ENCODE measurements at places on chromosomes 16 and 17.

- no peak for DNase-seq
These were observed 58.9 kb downstream of the NDEL1 start for GRCh38 chr17:8494506-8495111.

GRCh38 chr17:373613-374230 is 21.1 kb upstream of the RPH3AL start:
- no peak for DNase-seq

GRCh38 chr17:12592941-12593340 is 72.7 kb upstream of the MYOCD start:
- DNase-seq: no peak

DNA sequence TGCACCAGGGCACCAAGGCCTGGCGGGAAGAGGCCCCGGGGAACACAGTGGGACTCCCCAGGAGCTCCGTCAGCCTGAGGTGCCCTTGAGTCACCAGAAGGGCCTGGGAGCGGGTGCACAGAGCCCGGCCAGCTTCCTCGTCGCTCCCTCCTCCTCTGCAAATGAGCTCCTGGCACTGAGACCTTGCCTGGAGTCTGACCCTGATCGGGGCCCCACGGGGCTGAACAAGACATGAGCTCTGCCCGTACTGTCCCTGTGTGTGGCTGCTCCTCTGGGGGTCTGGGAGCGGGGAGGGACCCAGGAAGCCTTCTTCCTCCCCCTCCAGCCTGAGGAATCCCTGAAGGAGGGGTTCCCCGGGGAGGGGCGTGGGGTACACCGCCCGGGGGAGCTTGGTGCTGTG is 36.4 kb upstream of the SSTR5 start:
- no peak for DNase-seq

DNA sequence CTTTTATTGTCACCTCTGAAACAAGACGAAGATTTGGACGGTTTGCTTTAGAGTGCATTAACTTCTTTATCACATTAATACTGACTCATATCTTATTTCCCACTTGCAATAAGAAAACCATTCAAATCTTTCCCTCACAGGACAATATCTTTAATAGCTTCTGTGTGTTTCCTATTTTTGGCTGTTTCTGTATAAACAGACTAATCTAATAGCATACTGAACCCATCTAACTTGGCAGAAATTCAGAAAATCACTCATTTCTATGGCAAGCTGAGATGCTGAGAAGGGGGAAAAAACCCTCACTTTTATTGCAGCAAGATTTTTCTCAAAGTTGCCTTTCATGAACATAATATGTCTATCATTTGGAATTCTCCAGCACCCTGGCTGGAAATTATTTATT is 524.9 kb downstream of the WWOX start:
- DNase-seq: no peak

- no peak for DNase-seq
These were observed 391.6 kb downstream of the CDH11 start for GRCh38 chr16:64730261-64730660.

GRCh38 chr17:39271546-39271945 is 45.8 kb upstream of the STAC2 start:
- DNase-seq: peak; percentile 9

DNA sequence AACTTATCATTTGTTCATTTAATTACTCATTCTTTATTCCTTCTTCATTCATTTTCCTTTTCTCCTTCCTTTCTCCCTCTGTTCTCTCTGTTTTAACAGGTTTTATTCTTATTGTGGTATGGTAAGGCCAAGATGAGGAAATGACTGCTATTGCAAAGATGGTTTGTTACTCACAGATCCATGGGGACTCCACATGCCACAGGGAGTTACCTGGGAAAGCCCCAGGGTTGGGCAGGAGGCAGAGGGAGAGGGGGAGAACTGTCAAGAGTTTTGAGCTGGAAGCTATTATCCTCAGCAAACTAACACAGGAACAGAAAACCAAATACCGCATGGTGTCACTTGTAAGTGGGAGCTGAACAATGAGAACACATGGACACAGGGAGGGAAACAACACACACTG is 453.3 kb downstream of the WWOX start:
- DNase-seq: no peak

GRCh38 chr17:76547183-76547641 is 7.4 kb downstream of the PRCD start:
- no peak for DNase-seq

GRCh38 chr17:82287868-82288801 is 14.6 kb upstream of the CSNK1D start:
- no peak for DNase-seq

GRCh38 chr17:8609910-8610309 is 20.6 kb downstream of the MYH10 start:
- no peak for DNase-seq

DNA sequence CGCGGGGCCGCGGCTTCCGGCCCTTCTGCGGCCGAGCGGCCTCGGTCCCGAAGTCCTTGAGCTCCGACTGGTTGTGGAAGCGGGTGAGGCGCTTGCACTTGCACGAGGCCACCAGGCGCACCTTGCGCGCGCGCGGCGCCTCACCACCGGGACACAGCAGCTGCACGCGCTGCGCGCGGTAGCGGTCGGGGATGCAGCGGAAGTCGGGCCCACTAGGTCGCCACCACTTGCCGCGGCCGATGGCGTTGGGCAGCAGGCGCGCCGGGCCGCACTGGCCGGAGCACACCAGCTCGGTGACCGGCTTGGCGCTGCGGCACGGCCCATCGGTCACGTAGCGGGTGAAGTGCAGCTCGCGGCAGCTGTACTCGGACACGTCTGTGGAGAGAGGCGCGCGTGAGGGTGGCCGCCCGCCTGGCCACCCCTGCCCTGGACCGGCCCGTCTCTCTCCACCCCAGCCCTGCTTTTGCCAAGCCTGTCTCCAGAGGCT is 3.2 kb downstream of the SOST start:
- no peak for DNase-seq

DNA sequence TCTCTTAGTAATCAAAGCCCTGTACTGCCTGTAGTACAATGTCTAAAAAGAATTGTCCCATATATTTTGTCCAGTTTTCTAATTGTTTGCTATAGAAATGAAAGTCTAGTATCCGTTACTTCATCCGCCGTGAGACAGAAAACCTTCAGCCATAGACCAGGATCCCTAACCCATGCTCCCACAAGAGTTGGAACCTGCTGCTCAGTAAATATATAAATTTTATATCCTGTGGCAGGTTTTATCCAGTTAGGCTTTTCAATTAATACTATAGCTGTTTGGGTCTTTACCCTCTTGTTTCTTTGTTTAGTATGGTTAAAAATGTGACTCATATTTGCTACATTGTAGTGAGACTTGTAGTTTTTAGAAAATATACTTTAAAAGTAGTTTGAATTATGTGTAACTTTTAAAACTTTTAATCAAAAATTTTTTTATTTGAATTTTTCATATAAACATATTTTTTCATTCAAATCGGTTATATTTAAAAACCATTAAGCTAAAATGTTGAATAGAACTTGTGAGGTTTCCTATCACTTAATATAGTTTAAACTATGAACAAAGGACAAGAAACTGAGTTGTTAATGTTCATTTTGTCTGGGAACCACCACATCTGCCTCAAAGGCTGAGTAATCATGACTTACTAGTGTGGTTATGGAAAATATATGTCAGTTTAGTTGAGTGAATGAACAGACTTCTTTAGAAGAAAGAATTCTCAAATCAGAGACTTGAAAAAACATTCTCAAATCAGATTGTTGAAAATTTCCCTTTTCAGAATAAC is 54.8 kb downstream of the VMP1 start:
- DNase-seq: no peak

GRCh38 chr17:13600475-13601321 is 1.0 kb downstream of the HS3ST3A1 start:
- no peak for DNase-seq

GRCh38 chr16:62676306-62676705 is 640.1 kb upstream of the CDH8 start:
- no peak for DNase-seq

DNA sequence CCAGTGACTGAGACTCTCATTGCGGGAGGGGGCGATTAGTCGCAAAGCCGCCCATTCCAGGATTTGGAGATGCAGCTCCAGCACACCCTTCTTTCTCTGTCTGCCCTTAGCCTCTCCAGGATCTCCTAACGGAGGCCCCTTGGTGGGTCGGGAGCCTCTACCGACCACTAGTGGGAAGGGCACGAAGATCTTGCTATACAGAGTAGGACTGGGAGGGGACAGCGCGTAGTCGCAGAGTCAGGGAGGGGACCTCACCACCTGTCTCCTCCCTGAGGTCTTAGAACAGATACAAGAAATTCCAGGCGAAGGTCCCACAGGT is 588 bp upstream of the SMTNL2 start:
- DNase-seq: no peak

- DNase-seq: no peak
These were observed 251.7 kb upstream of the CACNG5 start for GRCh38 chr17:66583112-66583748.

DNA sequence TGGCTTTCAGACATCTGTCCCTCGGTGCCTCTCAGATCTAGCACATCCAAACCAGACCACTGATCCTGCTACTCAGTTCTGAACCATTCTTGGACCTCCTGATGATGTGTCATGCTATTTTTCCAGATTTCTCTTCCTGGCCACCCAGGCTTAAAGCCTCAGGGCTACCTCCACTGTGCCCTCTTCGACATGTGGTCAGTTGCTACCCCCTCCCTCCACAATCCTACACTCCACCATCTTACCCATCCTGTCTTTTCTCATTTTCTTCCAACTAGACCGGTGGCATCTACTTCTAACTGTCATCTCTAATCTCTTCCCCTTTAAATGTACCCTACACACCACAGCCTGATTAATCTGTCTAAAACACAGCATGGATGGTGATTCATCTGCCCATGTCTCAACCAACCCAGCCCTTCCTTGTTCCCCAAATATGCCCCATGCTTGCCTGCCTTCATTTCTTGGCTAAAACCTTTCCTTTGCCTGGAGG is 478.6 kb downstream of the SLC39A11 start:
- no peak for DNase-seq

GRCh38 chr17:61645920-61646319 is 54.9 kb upstream of the NACA2 start:
- no peak for DNase-seq

- no peak for DNase-seq
These were observed 2.1 kb downstream of the KRT10 start for GRCh38 chr17:40820228-40820838.

DNA sequence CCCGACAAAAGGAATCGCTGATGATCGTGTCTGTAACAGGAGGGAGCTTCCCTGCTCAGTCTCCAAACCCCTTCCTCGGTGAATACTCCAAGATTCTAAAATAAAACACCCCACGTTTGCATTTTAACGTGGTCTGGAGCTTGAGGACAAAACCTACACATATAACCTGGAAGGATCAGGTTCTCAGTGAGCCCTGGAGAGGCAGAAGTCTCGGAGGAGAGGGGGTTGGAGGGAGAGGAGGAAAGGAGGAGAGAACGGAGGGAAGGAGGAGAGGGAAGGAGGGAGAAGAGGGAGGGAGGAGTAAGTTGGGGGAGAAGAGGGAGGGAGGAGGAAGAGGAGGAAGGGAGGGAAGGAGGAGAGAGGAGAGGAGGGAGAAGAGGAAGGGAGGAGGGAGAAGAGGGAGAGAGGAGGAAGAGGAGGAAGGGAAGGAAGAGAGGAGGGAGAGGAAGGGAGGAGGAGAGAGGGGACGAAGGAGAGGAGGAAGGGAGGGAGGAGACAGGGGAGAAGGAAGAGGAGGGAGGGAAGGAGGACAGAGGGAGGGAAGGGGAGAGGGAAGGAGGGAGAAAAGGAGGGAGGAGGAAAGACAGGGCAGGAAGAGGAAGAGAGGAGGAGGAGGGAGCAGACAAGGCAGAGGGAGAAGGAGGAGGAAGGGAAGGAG is 27.4 kb upstream of the GINS2 start:
- no peak for DNase-seq

DNA sequence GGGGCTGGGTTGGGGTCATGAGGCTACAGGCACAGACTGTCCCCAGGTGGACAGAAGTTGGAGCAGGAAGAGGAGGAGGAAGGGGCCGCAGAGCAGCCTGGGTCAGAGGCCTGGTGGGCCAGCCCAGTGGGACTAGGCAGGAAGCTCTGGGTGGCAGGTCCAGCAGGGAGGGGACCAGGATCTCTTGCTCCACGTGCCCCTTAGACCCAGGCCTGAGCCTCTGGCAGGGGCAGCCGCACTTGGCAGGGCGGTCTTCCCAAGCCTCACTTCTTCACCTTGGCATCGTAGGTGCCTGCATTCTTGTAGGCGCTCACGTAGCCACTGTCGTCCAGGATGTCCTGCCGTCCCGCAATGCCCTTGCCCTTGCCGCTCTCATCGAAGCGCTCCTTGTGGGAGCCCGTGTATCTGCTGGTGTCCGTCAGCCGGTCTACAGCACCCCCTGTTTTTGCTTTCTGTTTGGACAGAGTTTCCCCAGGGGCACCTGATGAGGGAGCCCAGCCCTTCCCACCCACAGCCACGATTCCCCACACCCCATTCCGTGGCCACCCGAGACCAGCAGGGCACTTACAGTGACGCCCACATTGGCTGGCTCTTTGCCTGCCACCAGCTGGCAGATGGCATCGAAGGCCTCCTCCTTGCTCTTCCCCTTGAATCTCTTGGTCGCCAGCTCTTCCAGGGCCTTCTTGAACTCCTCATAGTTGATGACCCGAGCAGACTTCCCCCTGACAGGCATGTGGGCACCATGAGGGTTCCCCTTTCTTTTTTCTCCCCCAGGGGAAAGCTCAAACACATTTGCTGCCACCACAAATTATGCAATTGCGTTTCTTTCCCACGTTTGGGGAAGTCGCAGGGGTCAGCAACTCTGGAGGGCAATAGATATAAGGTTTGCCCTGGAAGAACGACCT is 3.1 kb downstream of the TPPP3 start:
- no peak for DNase-seq

Data from AG04449 (cell line).